Bronchial smooth muscle cell (primary cell): ENCODE measurements at places on chromosomes 1 and 21. TPM values are rescaled to one million over a fixed set of nuclear protein-coding genes. Genes with fewer than 3 reads are reported as not detected.

PTPRF gene
- 15.3 and 40.0 TPM in 2 replicates for total RNA-seq

LEPR gene
- total RNA-seq: 12.5 and 16.7 TPM in 2 replicates

KIF21B gene
- total RNA-seq: 0.09 TPM in 1 of 2 replicates, not detected in the other

LORICRIN gene
- total RNA-seq: not detected in 2 replicates

SPRR3 gene
- total RNA-seq: 0.43 TPM in 1 of 2 replicates, not detected in the other

MTMR11 gene
- 9.1 TPM in 2 replicates for total RNA-seq

SLC25A33 gene
- 1.5 and 2.7 TPM in 2 replicates for total RNA-seq

PRAMEF2 gene
- not detected in 2 replicates for total RNA-seq

S100A8 gene
- 0.32 TPM in 1 of 2 replicates, not detected in the other for total RNA-seq

TEX38 gene
- not detected in 2 replicates for total RNA-seq

MAP3K6 gene
- 15.0 and 15.8 TPM in 2 replicates for total RNA-seq

MAP3K21 gene
- 0.32 and 0.52 TPM in 2 replicates for total RNA-seq

HAO2 gene
- total RNA-seq: not detected in 2 replicates

TAL1 gene
- not detected in 2 replicates for total RNA-seq

PRDM15 gene
- 3.5 and 6.0 TPM in 2 replicates for total RNA-seq

CORT gene
- 0.09 TPM in 1 of 2 replicates, not detected in the other for total RNA-seq

SYTL1 gene
- 0.32 TPM in 1 of 2 replicates, not detected in the other for total RNA-seq

PCNX2 gene
- total RNA-seq: 60.7 and 87.2 TPM in 2 replicates

RNF186 gene
- not detected in 2 replicates for total RNA-seq

HORMAD1 gene
- 0.16 TPM in 1 of 2 replicates, not detected in the other for total RNA-seq

LIN28A gene
- total RNA-seq: under 0.01 TPM in 1 of 2 replicates, not detected in the other

OR6P1 gene
- not detected in 2 replicates for total RNA-seq

TRIM46 gene
- 3.5 and 5.2 TPM in 2 replicates for total RNA-seq

GJA8 gene
- not detected in 2 replicates for total RNA-seq

WNT4 gene
- under 0.01 TPM in 1 of 2 replicates, not detected in the other for total RNA-seq

FCRL6 gene
- total RNA-seq: not detected in 2 replicates

DNAJB4 gene
- total RNA-seq: 26.0 and 53.1 TPM in 2 replicates

MATN1 gene
- total RNA-seq: 0.17 TPM in 1 of 2 replicates, not detected in the other

TRPM2 gene
- under 0.01 TPM in 1 of 2 replicates, not detected in the other for total RNA-seq

GRIK1 gene
- total RNA-seq: under 0.01 TPM in 1 of 2 replicates, not detected in the other

KRTAP19-3 gene
- not detected in 2 replicates for total RNA-seq

BRDT gene
- total RNA-seq: not detected in 2 replicates

CITED4 gene
- 0.09 and 0.47 TPM in 2 replicates for total RNA-seq

HEYL gene
- total RNA-seq: not detected in 2 replicates

ADGRL2 gene
- total RNA-seq: 60.1 and 81.5 TPM in 2 replicates

TUFT1 gene
- total RNA-seq: 1.5 and 5.2 TPM in 2 replicates

LCE2C gene
- total RNA-seq: not detected in 2 replicates

KIRREL1 gene
- total RNA-seq: 63.5 and 73.5 TPM in 2 replicates

GBP7 gene
- total RNA-seq: not detected in 2 replicates

SPRR2F gene
- total RNA-seq: not detected in 2 replicates
